Panc1 (cell line): ENCODE measurements at places on chromosomes 12 and 14.

GRCh38 chr14:26765768-26766520 lies 168.1 kb upstream of the NOVA1 start:
- H3K4me3 ChIP-seq, result no peak overlapping the region
- no peaks in the 10 kb centered on the region for H3K36me3 ChIP-seq
- no peak for DNase-seq
- no peaks in the 10 kb centered on the region for H3K27me3 ChIP-seq
- no peak overlapping the region for H3K27ac ChIP-seq

- H3K36me3 ChIP-seq, result peaks cover 31% of the 10 kb centered on the region
- H3K4me1 ChIP-seq, result peaks cover 3% of the 10 kb centered on the region; the same call in 1 of the 2 replicates
- H3K27me3 ChIP-seq, result no peaks in the 10 kb centered on the region
- H3K27ac ChIP-seq, result no peak overlapping the region
- H3K4me3 ChIP-seq, result no peak overlapping the region
- no peak for DNase-seq
These were observed 10.2 kb upstream of the LLPH start for GRCh38 chr12:66140731-66141130.

GRCh38 chr14:20606190-20606901 lies 15.2 kb upstream of the RNASE12 start:
- DNase-seq, result no peak
- H3K4me3 ChIP-seq, result no peak overlapping the region
- no peaks in the 10 kb centered on the region for H3K27me3 ChIP-seq
- H3K27ac ChIP-seq, result no peak overlapping the region
- peaks cover 8% of the 10 kb centered on the region for H3K4me1 ChIP-seq

GRCh38 chr14:89870316-89870715 lies 84.2 kb downstream of the EFCAB11 start:
- no peaks in the 10 kb centered on the region for H3K27me3 ChIP-seq
- no peaks in the 10 kb centered on the region for H3K4me1 ChIP-seq
- H3K4me3 ChIP-seq, result no peak overlapping the region
- no peak overlapping the region for H3K27ac ChIP-seq
- H3K36me3 ChIP-seq, result no peaks in the 10 kb centered on the region
